ENCODE measurements at places on chromosomes 1 and 21. TPM values are rescaled to one million over a fixed set of nuclear protein-coding genes. Genes with fewer than 3 reads are reported as not detected.
A peak's percentile ranks its signal among the peaks of the same experiment; 100 is the strongest.

- no peaks in the 10 kb centered on the region for H3K36me3 ChIP-seq
- no peaks in the 10 kb centered on the region for H3K4me1 ChIP-seq
- DNase-seq = no peak
- no peaks in the 10 kb centered on the region for H3K27me3 ChIP-seq
- no peak overlapping the region for H3K4me3 ChIP-seq
Measured at GRCh38 chr1:158333405-158334155, 2.2 kb upstream of the CD1B start.

DNA sequence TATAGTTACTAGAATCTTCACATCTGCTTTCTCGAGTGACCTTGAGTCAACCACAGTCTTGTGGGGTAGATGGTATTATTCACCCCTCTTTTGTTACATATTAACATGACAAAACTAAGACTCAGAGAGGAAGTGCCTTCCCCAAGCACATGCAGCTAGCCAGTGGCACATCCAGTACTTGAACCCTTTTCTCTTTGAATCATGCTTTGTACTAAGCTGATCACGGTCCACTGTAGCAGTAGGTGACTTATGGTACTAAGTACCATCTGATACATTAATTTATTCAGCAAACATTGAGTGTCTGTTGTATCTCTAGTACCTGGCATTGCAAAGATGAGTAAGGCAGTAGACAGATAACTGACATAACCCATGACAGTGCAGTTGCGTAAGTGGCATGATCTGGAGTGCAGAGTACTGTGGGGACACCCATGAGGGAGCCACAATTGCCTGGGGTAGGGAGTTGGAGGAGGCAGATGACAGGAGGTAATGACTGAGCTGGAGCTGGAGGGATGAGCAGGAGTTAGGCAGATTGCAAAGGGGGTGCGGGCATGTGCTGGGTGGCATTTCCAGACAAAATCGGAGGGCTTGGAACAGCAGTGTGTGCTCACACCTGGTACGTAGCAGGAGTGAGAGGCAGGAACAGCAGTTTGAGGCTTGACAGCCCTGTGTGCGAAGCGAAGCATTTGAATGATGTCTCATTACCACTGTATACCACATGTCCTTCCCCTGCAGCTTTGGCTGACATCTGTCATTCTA, 29.8 kb downstream of the UCK2 start:
- H3K27ac ChIP-seq = no peak overlapping the region
- H3K4me1 ChIP-seq = peaks cover 26% of the 10 kb centered on the region
- no peaks in the 10 kb centered on the region for H3K27me3 ChIP-seq
- no peak overlapping the region for H3K4me3 ChIP-seq
- DNase-seq = peak; percentile 28

GRCh38 chr1:93775224-93775623, 93.6 kb upstream of the BCAR3 start:
- DNase-seq = no peak
- no peaks in the 10 kb centered on the region for H3K36me3 ChIP-seq
- no peaks in the 10 kb centered on the region for H3K27me3 ChIP-seq
- no peak overlapping the region for H3K27ac ChIP-seq
- no peak overlapping the region for H3K4me3 ChIP-seq

DNA sequence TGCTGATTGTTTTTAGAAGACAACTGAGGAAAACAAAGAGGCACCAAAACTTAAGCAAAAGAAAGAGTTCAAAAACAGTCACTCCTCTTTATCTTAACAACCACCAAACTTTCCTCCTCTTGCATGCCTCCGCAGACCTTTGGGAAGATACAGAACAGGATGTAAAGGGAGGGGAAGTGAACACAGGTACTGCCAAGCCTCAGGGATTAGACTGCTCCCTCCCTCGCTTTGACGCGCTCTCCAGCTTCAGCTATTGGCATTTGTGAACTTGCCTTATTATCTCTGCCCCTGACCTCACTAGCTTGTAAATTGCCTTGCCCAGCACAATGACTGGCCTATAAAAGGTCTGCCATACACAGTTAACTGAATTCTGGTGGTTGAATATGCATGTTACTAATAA, 4.8 kb upstream of the SRP9 start:
- no peak overlapping the region for H3K27ac ChIP-seq
- peak; percentile 43 for DNase-seq
- H3K4me3 ChIP-seq = no peak overlapping the region
- no peaks in the 10 kb centered on the region for H3K27me3 ChIP-seq
- no peaks in the 10 kb centered on the region for H3K4me1 ChIP-seq

DNA sequence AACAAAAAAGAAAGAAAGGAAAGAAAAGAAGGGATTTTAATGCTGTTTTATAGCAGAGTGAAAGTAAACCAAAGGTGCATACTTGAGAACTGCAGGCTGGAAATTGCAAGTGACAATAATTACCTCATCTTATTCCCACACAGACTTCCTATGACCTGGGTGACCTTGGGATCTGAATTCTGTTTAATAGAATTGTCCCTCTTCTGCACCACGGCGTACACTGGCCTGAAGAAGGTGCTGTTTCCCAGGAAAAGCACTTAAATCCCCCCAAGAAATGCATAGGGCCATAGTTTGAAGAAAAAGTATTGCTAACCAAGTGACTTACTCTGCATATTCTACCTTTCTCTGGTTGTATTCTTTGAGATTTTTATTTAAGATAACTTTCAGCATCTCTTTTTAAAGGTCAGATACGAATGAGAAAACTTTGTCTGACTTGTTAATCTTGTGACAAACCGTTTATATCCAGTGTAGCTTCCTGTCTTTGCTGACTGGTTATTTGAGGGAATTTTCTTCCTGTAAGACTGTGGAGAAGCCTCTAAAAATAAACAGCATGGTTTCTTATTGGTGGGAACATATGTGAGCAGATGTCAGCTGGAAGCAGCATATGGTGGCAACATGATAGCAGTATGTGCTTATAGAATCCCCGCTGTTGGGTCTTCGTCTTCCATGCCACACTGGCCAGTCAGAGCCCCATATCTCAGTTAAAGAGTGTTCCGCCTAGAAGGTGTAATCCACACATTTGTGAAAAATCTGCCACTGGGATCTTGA, 16.3 kb downstream of the TGFB2 start:
- H3K4me3 ChIP-seq = no peak overlapping the region
- H3K27ac ChIP-seq = no peak overlapping the region
- no peak for DNase-seq
- no peaks in the 10 kb centered on the region for H3K36me3 ChIP-seq

- no peaks in the 10 kb centered on the region for H3K4me1 ChIP-seq
- DNase-seq = no peak
- no peaks in the 10 kb centered on the region for H3K36me3 ChIP-seq
- no peak overlapping the region for H3K4me3 ChIP-seq
- no peak overlapping the region for H3K27ac ChIP-seq
Measured at GRCh38 chr1:19528438-19528837, 43.1 kb upstream of the CAPZB start.

- peak overlapping the region; percentile 43 for H3K4me3 ChIP-seq
- peaks cover 3% of the 10 kb centered on the region for H3K4me1 ChIP-seq
- peaks cover 13% of the 10 kb centered on the region for H3K27me3 ChIP-seq
- H3K36me3 ChIP-seq = no peaks in the 10 kb centered on the region
- H3K27ac ChIP-seq = no peak overlapping the region
Measured at GRCh38 chr1:213989002-213989855, 1.5 kb downstream of the PROX1 start.

DNA sequence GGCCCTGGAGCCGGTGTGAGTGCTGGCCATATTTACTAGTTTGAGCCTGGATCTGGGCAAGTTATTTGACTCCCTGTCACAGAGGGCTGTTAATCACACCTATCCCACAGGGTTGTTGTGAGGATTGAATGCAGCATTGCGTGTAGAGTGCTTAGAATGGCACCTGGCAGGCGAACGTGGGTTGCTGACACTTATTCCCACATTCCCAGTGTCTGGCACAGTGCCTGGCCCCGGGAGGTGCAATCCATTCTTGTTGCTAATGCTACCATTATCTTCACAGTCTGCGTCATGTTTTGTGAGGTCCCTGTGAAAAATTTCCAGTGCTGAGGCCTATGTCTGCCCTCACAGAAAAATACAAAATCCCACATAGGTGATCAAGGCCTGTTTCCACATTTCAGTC, 66.1 kb downstream of the CD2 start:
- H3K4me3 ChIP-seq = no peak overlapping the region
- H3K4me1 ChIP-seq = peaks cover 8% of the 10 kb centered on the region
- H3K36me3 ChIP-seq = no peaks in the 10 kb centered on the region
- H3K27ac ChIP-seq = no peak overlapping the region
- DNase-seq = no peak

GRCh38 chr1:41806472-41807155, 112.1 kb downstream of the HIVEP3 start:
- no peak overlapping the region for H3K4me3 ChIP-seq
- no peaks in the 10 kb centered on the region for H3K4me1 ChIP-seq
- H3K27ac ChIP-seq = no peak overlapping the region
- H3K27me3 ChIP-seq = no peaks in the 10 kb centered on the region

DNA sequence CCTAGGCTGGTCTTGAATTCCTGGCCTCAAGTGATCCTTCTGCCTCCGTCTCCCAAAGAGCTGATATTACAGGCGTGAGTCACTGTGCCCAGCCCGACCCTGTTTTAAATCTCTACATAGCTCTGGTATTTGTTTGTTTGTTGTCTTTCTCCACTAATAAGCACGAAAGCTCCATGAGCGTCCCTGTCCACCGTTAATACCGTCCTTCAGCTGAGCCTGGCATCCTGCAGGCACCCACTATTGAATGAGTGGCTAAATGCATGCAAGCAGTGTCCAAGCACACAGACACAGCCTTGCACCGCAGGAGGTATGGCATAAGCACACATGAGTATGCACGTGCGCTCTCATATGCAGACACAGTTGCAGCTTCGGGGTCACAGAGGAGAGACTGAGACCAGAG, 4.5 kb upstream of the COL16A1 start:
- DNase-seq = no peak
- no peaks in the 10 kb centered on the region for H3K36me3 ChIP-seq

- no peak overlapping the region for H3K4me3 ChIP-seq
- H3K4me1 ChIP-seq = no peaks in the 10 kb centered on the region
- H3K36me3 ChIP-seq = no peaks in the 10 kb centered on the region
- H3K27ac ChIP-seq = no peak overlapping the region
- H3K27me3 ChIP-seq = no peaks in the 10 kb centered on the region
Measured at GRCh38 chr1:193434319-193434718, 247.9 kb upstream of the B3GALT2 start.

GRCh38 chr1:109578947-109579443, 30.6 kb downstream of the GNAI3 start:
- H3K27me3 ChIP-seq = no peaks in the 10 kb centered on the region
- no peaks in the 10 kb centered on the region for H3K4me1 ChIP-seq
- DNase-seq = no peak
- no peak overlapping the region for H3K27ac ChIP-seq
- no peak overlapping the region for H3K4me3 ChIP-seq

GRCh38 chr1:210770396-210770984, 363.5 kb downstream of the KCNH1 start:
- no peak overlapping the region for H3K27ac ChIP-seq
- H3K36me3 ChIP-seq = no peaks in the 10 kb centered on the region
- H3K4me3 ChIP-seq = no peak overlapping the region

- no peak overlapping the region for H3K27ac ChIP-seq
- no peak for DNase-seq
- no peaks in the 10 kb centered on the region for H3K4me1 ChIP-seq
Measured at GRCh38 chr1:172121081-172121717, 279.9 kb downstream of the DNM3 start.

DNA sequence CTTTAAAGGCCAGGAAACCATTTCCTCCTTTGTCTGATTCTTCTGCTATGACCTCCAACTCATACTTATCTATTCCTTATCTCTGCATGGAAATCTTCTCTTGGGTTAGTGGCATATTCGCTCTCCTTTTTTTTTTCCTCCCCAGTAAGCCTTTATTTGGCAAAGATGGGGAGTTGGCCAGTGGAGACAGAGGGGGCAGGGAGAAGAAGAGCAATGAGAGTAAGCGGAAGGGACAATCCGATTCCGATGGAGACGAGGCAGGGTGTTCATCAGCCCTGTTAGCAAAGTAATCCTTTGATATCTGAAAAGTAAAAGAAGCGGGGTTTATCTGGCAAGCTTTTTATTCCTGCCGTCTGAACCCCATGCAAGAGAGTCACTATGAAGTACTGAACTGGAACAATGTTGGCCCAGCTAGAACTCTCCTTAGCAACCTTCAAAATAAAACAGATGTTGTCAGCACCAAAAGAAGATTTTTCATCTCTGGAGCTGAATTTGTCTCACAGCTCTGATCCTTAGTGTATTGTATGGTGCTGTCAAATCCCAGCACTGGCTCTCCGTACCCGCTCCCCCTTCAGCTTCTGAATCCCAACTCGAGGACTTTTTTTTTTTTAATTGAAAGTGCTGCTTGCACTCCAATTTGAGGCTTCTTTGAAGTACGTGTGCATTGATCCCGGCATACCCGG, 40.9 kb downstream of the PTGFRN start:
- H3K4me1 ChIP-seq = no peaks in the 10 kb centered on the region
- H3K27me3 ChIP-seq = no peaks in the 10 kb centered on the region
- no peak overlapping the region for H3K4me3 ChIP-seq
- no peak for DNase-seq
- no peaks in the 10 kb centered on the region for H3K36me3 ChIP-seq
- no peak overlapping the region for H3K27ac ChIP-seq

- peak overlapping the region; percentile 16 for H3K27ac ChIP-seq
- no peaks in the 10 kb centered on the region for H3K27me3 ChIP-seq
- H3K4me1 ChIP-seq = peaks cover 11% of the 10 kb centered on the region
- no peaks in the 10 kb centered on the region for H3K36me3 ChIP-seq
- H3K4me3 ChIP-seq = no peak overlapping the region
- DNase-seq = no peak
Measured at GRCh38 chr1:30747033-30748008, 10.3 kb downstream of the LAPTM5 start.

GRCh38 chr1:29416267-29417146, 180.2 kb downstream of the PTPRU start:
- H3K36me3 ChIP-seq = no peaks in the 10 kb centered on the region
- H3K27ac ChIP-seq = no peak overlapping the region
- H3K4me1 ChIP-seq = no peaks in the 10 kb centered on the region
- DNase-seq = no peak
- H3K27me3 ChIP-seq = no peaks in the 10 kb centered on the region

GRCh38 chr21:44854391-44854663, 19.2 kb downstream of the PTTG1IP start:
- no peak overlapping the region for H3K4me3 ChIP-seq
- no peak overlapping the region for H3K27ac ChIP-seq
- H3K27me3 ChIP-seq = no peaks in the 10 kb centered on the region
- H3K4me1 ChIP-seq = peaks cover 12% of the 10 kb centered on the region

- DNase-seq = no peak
- no peaks in the 10 kb centered on the region for H3K27me3 ChIP-seq
- no peaks in the 10 kb centered on the region for H3K4me1 ChIP-seq
- no peak overlapping the region for H3K27ac ChIP-seq
- H3K4me3 ChIP-seq = no peak overlapping the region
Measured at GRCh38 chr1:20823845-20824244, 36.7 kb upstream of the HP1BP3 start.

The CCDC17 gene
- total RNA-seq = 2.4 TPM

The AIM2 gene
- 0.69 TPM for total RNA-seq

The LIN28A gene
- total RNA-seq = 1.4 TPM

The ICOSLG gene
- total RNA-seq = 4.0 TPM

The GBP2 gene
- 20.1 TPM for total RNA-seq

The TMEM201 gene
- 18.1 TPM for total RNA-seq

The CPLANE2 gene
- total RNA-seq = 15.2 TPM

The SHISAL2A gene
- 0.22 TPM for total RNA-seq

The MRPL24 gene
- total RNA-seq = 39.1 TPM

The TFF1 gene
- total RNA-seq = 916 TPM

The MROH7 gene
- total RNA-seq = 5.5 TPM

The OR2L13 gene
- total RNA-seq = not detected

The FCRL2 gene
- 0.40 TPM for total RNA-seq

All from colonic mucosa (tissue), 4 donors.